ENCODE measurements at places on chromosomes 4 and X.

DNA sequence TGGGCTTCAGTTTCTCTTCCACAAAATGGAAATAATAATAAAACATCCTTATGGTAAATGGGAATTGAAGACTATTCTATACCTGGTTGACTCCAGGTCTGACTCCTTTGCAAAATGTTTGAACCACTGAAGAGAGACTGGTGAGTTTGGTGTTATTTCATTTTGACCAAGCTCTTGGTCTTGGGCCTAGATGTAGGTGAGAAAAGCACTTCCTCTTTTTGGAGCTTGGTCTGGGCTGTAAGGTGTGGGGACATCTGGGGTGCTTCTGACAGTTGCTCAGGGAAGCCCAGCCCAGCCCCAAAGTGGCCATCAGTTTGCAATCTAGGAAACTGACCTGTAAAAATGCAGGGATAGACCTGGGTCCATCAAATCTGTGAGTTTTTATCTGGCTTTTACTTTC is 26.8 kb upstream of the SOD3 start:
- DNase-seq = no peak

DNA sequence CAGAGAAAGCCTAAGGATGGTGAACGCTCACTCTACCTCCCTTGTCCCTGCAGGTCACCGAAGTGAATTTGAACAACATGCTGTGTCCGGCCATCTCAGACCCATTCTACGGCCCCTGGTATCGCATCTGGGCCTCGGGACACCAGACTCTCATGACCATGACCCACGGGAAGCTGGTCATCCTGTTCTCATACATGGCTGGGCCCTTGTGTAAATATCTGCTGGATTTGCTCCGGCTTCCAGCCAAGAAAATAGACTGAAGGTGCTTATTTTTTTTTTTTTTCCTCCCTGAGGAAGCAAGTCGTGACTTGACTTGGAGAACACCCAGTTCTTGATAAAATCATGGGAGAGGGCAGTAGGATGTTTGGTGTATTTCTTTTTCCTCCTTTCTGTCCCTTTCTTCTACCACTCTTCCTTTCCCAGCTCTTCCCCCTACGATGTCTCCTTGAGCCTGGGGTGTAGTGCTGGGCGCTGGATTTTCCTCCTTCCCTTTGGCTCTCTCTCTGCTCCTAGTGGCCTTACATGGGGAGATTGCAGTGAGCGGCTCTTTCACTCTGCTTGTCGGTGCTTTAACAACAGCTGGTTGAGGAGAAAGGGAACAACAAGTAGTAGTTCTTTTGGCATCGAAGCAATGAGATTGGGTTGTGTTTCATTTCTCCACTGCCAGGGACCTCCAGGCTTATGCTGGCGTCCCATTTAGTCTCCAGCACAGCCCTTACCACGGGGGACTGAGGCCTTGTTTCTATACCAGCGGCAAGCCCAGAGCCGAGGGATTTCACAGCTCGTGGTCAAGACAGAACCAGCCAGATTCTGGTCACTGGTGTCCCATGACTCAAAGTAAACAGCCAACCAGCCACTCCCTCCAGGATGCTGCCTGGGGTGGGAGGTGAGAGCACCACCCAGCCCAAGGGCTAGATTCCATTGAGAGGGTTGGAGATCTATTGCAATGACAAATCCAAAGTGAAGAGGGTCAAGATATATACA is 144.4 kb downstream of the AMMECR1 start:
- DNase-seq = no peak

GRCh38 chrX:48046846-48047245 is 24.6 kb downstream of the ZNF630 start:
- DNase-seq = no peak

- no peak for DNase-seq
Measured at GRCh38 chr4:16029886-16030285, 53.9 kb downstream of the PROM1 start.

DNA sequence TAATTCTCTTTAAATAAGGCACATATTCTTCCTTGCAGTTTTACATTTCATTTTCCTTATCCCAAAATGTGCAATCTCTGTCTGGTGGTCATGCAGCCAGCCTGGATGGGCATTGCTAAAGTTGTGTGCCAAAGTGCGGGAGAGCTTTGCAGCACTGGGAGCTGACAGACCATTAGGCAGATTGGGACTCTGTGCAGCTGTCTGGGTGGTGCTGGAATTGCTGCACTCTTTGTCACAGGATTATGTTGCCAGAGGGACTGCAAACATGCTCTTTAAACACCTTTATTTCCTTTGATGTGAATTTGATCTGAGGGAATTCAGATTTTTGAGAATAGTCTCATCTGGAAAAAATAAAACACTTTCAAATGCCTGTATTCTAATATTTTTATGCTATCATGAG is 956.2 kb upstream of the DIAPH2 start:
- no peak for DNase-seq

All from stimulated activated CD8-positive, alpha-beta memory T cell treated with anti-CD3 and anti-CD28 coated beads, Interleukin-7, amount 100 ng/mL, for 1 hour (primary cell).